ENCODE measurements at places on chromosomes 5 and 9.

DNA sequence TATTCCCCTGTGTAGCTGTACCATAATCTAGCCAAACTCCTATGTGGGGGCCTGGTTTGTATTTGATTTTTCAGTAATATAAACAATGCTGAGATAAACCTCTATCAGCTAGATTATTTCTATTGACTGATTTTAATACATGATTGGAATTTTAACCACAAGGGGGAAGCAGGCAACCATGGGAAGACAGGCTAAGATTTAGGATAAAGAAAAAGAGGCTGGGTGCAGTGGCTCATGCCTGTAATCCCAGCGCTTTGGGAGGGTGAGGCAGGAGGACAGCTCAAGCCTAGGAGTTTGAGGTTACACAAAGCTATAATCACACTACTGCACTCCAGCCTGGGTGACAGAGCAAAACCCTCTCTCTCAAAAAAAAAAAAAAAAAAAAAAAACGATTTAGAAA lies 18.1 kb upstream of the GPX3 start:
- DNase-seq = peak; percentile 76

DNA sequence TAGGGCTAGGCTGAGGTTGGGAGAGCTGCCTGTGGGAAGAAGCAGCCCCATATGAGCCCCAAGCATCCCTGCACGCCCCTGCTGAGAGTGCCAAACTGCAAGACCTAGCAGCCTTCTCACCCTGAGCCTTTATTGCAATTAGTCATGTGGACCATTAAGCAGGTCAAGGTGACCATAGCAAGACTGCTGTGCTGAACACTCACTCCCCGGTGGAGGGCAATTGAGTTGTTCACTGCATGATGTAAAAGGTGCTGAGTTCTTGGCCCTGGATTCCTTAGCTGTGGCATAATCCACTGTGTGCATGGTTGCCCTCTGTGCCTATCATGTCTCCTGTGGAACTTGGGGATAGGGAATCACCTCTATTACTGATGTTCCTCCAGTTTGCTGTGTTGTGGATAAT lies 131.1 kb downstream of the FOXD1 start:
- no peak for DNase-seq

DNA sequence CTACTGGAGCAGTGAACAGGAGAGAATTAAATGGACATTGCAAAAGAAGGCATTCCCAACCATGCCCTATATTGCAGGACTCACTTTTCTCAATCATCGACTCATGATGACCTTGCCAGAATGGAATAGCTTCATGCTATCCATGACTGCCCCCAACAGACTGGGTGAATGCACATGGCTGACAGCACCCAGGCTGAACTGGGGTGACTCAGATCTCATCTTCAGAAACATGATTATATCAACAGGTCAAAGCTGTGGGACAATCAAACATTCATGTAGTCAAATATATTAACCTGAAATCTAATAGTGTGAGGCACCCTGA lies 34.7 kb upstream of the MIER3 start:
- DNase-seq = no peak

DNA sequence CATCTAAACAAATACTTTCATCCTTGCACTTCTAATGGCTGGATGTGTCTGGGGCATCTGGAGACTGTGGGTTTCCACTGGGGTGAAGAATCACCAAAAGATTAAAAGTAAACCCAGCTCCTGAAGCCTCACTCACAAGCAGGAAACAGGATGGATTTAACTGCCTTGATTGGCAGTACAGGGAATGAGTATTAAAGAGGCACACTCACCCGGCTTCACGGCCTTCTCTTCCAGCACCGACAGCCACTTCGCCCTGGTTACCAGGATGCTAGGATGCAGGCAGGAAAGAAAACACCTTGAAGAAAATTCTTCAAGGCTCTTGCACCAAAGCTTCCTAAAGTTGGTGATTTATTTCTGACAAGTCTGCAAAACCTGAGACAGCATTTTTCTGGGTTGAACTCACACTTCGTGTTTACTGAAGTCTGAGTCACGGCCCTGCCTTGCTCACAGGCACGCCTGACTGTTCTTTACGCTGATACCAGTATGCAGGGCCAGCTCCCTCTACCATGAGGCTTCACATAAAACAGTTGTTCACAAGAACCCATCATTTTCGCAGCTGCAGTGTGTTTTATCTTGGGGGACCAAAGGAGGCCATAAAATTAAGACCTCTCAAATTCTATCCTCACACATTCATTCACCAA lies 56.5 kb upstream of the ZNF354A start:
- peak; percentile 9 for DNase-seq

DNA sequence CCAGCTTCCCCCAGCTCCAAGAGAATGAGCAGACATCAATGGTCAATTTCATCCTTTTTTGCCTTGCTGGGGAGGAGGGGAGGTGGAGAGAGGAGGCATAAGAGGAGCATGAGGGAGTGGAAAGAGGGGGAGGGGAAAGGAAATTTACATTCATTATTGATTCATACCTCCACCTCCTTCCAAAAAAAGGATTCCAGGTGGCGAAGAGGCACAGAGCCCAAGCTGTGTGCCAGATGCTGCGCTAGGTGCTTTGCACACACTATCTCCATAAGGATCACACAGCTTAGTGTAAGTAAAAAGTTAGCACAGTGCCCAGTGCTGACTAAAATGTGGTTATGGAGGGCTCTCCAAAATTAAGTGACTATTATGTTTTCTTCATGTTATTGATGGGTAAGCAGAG lies 11.0 kb downstream of the ASTN2 start:
- DNase-seq = no peak

GRCh38 chr5:168699002-168699401 lies 119.8 kb upstream of the PANK3 start:
- peak; percentile 59 for DNase-seq

GRCh38 chr9:72187121-72187695 lies 38.0 kb downstream of the GDA start:
- no peak for DNase-seq

DNA sequence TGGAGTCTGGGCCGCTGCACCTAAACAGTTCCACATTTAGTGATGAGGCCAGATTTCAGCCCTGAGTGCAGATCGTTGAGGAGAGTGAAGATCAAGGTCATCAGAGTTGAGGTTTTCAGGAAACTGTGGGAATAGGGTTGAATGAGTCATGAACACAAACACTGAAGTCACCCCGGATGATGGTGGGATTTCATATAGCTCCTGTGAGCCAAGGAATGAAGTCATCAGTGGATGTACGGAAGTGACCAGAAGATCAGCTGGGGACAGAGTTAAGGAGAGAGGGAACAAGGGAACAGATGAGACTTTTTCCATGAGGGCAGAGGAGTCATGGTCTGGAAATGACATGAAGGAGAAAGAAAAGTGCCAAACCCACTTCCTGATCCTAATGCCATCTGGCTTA lies 36.5 kb downstream of the PALM2AKAP2 start:
- peak; percentile 94 for DNase-seq

- no peak for DNase-seq
These were observed 31.1 kb downstream of the PTPA start for GRCh38 chr9:129142138-129142935.

DNA sequence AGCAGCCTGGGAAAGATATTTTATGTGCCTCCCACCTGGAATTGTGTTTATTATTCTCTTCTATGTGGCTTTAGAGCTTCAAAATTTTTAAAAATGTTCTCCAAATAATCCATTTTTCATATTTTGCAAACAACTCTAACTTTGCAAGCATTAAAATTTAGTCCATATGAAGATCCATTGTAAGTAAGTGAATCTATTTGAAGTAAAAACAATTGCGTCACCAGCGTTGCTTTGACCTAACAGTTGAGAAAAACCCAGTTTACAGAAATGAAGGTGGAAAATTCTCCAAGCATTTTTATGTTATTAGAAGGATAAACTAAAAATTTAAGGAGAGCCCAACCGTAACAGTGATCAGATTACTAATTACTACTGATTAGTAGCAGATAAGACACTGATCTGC lies 38.9 kb upstream of the TLX3 start:
- DNase-seq = no peak

GRCh38 chr5:170603578-170604565 lies 100.1 kb downstream of the KCNIP1 start:
- peak; percentile 28 for DNase-seq

- no peak for DNase-seq
These were observed at the start of gene BARHL1 for GRCh38 chr9:132582276-132582785. Gene BARHL1, plus strand, starts transcription at chr9:132582606. Its CDS starts 192 bp downstream, at chr9:132582798.

- no peak for DNase-seq
These were observed 141.8 kb downstream of the DOCK2 start for GRCh38 chr5:169778622-169779596.

DNA sequence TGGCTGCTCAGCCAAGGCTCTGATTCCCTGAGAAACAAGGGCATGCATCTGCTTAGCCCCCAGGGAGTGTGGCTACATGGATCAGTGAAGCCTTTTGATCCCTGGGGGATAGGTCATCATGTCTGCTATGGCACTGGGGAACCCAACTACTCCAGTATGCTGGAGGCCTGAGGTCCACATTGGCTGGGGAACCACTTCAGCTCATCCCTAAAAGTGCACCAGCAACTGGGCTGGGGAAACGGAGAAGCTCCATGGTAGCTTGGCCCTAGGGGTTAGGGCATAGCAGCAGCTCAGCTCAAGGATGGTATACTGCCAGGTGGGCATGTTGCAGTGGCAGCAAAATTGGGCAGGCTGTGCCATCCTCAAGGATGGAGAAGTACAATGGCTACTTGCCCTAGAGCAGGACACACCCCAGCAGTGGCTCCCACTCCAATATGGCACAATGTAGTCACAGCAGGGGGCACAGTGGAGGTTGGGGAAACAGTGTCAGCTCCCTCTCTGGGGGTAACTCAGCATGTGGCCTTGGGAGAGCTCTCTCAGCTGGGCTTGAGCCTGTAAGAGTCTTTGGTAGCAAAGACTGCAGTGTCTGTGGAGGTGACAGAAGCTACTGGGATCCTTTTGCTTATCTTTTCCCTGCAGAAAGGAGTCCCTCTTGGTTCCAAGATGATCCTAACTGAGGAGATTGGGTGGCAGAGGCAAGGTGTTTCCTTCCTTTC lies 111.5 kb upstream of the FSTL4 start:
- DNase-seq = no peak

DNA sequence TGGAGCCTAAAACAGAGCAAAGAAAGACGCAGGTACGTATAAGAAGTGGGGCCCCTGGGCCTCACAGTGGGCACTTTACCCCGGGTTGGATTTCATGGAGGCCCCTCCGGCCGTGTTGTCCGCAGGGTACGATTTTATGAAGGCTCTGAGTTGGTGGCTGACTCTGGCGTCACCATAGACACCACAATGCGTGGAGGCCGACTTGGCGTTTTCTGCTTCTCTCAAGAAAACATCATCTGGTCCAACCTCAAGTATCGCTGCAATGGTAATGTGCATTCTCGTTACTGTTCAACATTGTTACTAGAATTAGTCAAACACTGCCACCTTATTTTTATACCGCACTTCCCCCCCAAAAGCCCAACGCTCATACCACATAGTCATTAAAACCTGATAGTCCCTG lies 47.1 kb downstream of the THBS4 start:
- DNase-seq = no peak

- DNase-seq = peak; percentile 76
These were observed 69.3 kb downstream of the DAPK1 start for GRCh38 chr9:87567001-87567400.

- no peak for DNase-seq
These were observed 2.3 kb downstream of the NKX2-5 start for GRCh38 chr5:173232499-173233346.

DNA sequence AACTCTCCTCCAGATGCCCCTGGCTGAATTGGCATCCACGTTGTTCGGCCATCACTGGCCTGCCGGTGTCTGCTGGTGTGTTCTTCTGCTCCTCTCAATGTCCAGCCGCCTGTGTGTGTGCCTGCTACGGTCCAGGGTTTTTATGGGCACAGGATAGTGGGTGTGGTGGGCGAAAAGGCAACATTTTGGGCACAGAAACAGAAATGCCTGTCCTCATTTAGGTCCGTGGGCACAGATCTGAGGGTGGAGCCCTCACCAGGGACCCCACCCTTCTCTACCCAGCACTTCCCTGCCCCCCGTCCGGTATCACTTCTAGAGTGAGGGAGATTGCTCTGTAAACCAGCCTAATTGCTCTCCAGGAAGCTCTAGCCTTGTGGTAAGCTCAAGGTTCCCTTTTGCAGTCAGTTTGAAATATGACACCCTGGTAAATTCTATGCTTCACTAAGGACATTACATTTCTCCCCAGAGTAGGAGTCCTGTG lies 410.1 kb downstream of the MAT2B start:
- DNase-seq = no peak

DNA sequence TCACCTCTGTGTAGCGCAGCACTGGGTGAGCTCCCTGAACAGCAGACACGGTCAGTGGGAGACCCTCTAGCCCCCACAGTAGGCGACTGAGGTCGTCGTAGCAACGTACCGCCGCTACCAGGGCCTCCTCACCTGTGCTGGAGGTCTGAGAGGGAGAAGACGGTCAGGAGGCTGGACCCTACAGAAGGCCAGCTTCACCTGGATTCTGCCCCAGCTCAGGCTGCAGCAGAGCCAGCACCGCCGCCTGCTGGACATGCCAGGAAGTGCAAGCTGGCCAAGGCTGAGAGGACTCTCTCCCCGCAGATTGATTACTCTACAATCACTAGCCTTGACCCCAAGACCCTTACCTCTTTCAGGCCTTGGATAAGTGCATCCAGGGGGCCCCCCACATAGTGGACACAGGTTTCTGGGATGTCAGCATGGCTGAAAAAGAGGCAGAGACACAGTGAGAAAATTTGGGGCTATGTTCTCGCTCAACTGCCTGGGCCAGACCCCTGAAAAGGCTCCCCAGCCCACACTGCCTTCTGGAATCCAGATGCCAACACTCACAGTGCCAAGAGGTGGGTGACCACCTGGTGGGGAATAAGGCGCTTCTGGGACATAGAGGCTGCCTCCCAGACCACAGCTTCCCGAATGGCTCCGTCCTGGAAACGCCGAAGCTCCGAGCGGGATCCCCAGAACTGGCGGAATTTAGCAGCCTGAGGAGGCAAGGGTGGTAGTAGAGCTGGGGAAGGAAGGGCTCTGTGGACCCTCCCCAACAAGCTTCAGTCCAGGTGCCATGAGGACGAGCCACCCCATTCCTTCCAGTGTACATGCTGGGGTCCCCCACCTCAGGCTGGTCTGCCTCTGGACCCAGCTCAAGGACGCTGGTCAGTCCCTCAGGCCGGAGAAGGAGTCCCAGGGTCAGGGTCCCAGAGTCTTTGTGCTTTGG lies 6.9 kb downstream of the NOL6 start:
- peak; percentile 42 for DNase-seq

GRCh38 chr9:85524531-85524930 lies 217.2 kb downstream of the AGTPBP1 start:
- DNase-seq = no peak
